ENCODE measurements at places on chromosomes 16 and 17.

GRCh38 chr17:47720754-47721533, 12.1 kb upstream of the TBX21 start:
- peak; percentile 97 for DNase-seq

DNA sequence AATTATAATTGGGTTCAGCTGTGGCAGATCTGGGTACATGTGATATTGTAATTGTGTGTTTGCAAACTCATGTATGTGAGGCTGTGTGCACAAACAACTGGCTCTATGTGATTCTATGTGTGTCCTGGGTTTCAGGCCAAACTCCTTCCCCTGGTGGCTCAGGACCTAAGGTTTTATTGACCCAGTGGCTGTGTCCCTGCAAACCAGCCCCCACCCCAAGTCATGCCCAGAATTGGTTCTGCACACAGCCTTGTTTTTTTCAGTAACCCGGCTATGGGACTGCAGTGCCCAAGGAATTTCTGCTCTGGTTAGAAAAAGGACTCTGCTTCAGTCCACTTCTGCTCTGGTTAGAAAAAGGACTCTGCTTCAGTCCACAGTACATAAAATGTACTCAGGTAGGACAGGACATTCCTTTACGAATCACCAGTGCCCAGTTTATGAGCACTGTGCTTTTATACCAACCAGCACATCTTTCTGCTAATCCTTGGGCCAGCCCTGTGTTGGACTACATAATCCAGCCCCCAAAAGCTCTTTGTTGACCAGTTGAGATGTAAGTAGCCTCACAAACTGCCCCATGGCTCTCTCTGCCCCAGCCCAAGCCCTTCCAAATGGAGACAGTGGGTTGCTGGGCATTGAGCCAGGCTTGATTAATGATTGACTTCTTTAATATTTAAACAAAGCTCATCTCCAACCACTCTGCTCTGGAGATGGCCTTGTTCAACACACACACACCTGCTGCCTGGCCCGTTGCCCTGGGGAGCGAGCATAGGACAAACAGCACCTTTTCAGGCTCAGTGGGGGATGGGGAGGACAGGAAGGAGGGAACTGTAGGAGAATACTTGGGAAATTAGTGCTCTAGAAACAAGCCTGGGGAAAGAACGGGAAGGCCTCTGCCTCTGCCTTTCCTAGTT, 2.9 kb upstream of the KCNH6 start:
- DNase-seq: no peak

DNA sequence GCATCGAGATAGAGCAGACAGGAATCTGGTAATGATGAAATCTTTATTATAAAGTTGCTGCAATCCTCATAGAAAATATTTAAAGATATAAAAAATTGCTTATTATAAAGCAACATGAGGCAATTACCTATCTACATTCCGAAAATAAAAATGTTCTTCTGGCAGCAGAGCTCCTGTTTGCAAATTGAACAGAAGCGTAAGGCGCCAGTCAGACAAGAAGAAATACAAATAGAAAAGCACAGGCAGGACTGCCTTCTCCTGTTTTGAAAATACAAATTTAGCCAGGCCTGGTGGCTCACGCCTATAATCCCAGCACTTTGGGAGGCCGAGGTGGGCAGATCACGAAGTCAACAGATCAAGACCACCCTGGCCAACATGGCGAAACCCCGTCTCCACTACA, 95.6 kb downstream of the CDYL2 start:
- DNase-seq: no peak

DNA sequence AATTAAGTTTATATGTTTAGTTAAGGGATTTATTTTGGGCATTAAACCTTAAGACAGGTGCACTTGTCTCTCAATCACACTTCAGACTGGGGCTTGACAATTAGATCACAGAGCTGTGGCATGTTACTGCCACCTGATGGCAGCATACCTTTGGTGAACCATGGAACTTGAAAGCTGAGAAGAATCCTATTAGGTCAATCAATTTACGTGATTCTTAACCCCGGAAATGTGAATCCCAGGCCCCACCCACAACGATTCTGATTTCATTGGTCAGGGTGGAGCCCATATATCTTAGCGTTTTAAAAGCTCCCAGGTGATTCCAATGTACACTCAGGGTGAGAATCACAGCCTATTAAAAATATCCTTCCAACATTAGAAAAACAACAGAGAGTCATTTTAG, 91.0 kb downstream of the GSG1L start:
- DNase-seq: peak; percentile 7

Data from stimulated activated CD8-positive, alpha-beta memory T cell treated with anti-CD3 and anti-CD28 coated beads, Interleukin-2, amount 100 ng/mL, for 48 hours (primary cell).